PC-3 (cell line): ENCODE measurements at places on chromosomes 7 and 10.

DNA sequence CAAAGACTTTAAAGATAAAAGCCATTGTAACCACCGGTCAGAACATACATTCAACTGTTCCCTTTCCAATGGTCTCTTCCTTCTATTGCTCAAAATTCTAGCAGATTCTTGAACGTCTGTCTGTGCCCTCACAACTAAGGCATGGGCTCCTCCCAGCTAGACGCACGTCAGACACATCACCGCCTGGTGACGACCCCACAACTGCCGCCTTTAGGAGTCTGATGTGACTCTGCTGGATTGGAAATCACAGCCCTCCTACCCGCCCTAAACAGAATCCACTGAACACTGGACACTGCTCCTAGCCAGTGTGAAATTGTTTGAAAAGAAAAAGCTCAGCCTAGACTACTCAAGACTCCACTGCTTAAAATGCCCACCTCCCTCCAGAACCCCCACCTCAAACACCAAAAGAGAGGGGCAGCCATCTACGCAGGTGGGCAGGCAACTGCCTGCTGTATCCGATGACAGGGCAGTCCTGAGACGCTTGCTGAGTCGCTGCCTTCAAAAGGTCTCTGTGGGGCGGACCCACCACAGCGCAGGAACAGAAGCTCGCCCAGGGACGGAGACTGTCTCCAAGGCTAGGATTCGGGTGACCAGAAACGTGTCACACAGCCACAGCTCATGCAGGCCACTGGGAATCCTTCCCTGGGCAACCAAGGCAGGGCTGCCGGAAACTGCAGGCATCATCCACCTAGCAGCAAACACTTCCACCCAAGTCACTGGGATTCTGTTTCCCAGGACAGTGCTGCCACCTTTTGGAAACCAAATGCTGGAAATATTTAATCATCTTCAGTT, 34.7 kb downstream of the GSDME start:
- no peak overlapping the region for H3K4me3 ChIP-seq
- peak overlapping the region; percentile 43; the same call in 1 of the 2 replicates for H3K27ac ChIP-seq
- peaks cover 12% of the 10 kb centered on the region for H3K4me1 ChIP-seq
- no peaks in the 10 kb centered on the region for H3K27me3 ChIP-seq

DNA sequence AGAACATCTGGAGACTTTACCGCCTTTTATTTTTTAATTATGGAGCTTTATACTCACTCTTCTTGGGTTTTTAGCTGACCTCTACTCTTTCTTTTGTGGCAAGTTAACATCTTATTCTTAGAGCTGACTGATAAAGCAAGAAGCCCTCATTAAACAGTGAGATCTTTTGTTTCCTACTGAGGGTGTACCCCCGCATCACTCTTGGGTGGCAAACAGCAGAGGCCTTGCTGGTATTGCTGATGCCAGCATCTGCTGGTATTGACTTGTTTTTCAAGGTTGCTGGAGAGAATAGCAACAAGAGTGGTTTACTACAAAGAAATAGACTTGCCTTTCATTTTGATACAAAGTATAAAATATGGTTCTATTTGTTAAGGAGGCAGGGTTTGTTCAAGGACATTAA, 154.7 kb downstream of the ARID5B start:
- no peaks in the 10 kb centered on the region for H3K27me3 ChIP-seq
- H3K27ac ChIP-seq: no peak overlapping the region

- no peaks in the 10 kb centered on the region for H3K4me1 ChIP-seq
- no peaks in the 10 kb centered on the region for H3K36me3 ChIP-seq
- peaks cover 20% of the 10 kb centered on the region for H3K27me3 ChIP-seq
- H3K4me3 ChIP-seq: no peak overlapping the region
- DNase-seq: no peak
Measured at GRCh38 chr7:121901026-121901425, 28.1 kb downstream of the PTPRZ1 start.

DNA sequence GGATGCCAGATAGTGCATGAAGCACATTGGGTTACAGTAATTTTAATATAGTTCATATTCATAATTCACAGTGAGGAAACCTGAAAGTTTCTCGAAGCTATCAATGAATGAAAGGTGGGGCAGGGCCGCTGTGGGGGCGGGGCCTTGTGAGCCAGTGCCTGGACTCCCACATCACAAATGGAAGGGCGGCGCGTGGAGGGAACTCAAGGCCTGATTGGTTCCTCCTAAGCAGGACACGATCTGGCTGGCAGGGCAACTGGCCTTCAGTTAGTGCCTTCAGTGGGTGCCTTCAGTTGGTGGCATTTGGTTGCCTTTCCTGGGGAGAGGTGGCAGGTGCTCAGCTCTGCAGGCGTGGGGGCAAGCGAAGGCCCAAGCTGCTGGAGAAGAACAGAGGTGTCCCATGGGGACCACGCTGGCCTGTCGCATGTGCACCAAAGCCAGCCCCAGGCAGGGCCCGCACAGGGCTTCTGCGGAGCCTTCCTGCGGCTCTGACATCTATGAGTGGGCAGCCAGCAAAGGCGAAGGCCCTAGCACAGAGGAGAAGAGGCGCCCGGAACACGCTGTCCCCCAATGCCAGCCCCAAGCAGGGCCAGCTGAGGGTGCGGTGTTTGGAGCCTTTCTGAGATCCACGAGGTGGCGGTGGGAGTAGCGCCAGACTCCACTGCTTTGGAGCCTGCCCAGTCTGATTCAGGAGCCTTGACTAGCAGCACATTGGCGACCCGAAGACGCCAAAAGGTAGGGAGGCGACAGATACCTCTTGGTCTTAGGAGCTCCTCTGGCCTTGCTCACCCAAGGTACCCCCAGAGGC, 118.0 kb upstream of the PDSS1 start:
- H3K27ac ChIP-seq: no peak overlapping the region
- no peak overlapping the region for H3K4me3 ChIP-seq
- DNase-seq: no peak
- no peaks in the 10 kb centered on the region for H3K36me3 ChIP-seq
- no peaks in the 10 kb centered on the region for H3K4me1 ChIP-seq

- no peak overlapping the region for H3K4me3 ChIP-seq
- H3K4me1 ChIP-seq: no peaks in the 10 kb centered on the region
- no peak for DNase-seq
- H3K27ac ChIP-seq: no peak overlapping the region
- no peaks in the 10 kb centered on the region for H3K36me3 ChIP-seq
Measured at GRCh38 chr7:49822856-49823255, 49.4 kb downstream of the VWC2 start.

GRCh38 chr7:31758755-31759154, 71.7 kb downstream of the PPP1R17 start:
- DNase-seq: no peak
- no peak overlapping the region for H3K4me3 ChIP-seq
- no peaks in the 10 kb centered on the region for H3K27me3 ChIP-seq
- no peaks in the 10 kb centered on the region for H3K4me1 ChIP-seq
- H3K27ac ChIP-seq: no peak overlapping the region
- no peaks in the 10 kb centered on the region for H3K36me3 ChIP-seq

DNA sequence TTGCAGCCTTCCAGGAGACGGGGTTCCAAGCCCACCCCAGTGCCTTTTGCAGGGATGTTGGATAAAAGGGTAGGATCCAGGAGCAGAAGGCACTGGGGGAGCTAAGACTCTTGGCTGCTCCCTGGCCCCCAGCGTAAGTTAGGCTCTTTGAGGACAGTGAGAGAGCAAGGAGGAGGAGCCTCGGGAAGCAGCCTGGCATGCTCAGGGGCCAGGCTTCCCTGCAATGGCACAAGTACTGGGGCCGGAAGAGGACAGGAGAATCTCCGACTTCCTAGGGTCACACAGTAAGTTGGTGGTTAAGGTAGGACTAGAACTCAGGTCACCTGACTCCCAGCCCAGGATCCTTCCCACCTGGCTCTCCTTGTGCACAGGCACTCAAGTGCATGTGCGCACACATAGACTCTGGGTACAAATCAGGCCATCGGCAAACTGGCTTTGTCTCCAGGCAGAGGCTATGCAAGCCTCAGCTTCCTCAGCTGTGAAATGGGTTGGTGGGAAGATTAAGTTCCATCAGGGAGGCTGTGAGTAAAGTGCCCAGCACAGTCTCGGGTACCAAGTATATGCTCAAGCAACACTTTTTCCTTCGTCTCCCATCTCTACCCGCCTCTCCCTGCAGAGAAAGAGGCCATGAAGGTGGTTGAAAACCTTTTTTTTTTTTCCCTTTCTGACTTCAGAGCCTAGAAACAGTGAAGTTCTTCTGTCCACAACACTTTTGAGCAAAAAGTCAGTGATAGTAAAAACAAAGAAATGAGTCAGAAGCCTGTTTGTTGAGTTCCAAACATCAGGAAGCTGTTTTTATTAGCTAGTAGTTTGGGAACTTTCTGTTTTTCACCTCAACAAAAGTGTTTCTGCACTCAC, 79.1 kb downstream of the NEURL1 start:
- H3K4me1 ChIP-seq: peaks cover 36% of the 10 kb centered on the region
- no peaks in the 10 kb centered on the region for H3K36me3 ChIP-seq
- no peaks in the 10 kb centered on the region for H3K27me3 ChIP-seq
- H3K4me3 ChIP-seq: no peak overlapping the region

GRCh38 chr7:135943134-135943879, 33.9 kb downstream of the MTPN start:
- H3K4me1 ChIP-seq: no peaks in the 10 kb centered on the region
- no peak overlapping the region for H3K4me3 ChIP-seq
- H3K27me3 ChIP-seq: no peaks in the 10 kb centered on the region

DNA sequence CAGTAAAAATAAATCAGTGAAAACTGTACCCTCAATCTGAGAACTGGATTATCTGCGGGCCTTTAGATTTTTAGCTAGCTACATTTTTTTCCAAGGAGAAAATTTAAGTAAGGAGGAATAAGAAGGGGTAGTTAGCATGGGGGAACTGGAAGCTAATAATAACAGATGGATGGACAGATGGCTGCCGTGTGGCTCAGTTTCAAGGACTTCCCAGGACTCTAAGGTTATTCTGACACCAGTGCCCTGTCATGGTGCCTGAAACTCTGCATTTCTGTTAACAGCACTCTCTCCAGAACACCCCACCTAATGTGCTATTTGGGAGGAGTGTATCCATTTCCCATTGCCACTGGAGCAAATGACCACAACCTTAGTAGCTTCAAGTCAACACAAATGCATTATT, 75.7 kb upstream of the PDE1C start:
- no peaks in the 10 kb centered on the region for H3K36me3 ChIP-seq
- DNase-seq: no peak
- H3K27ac ChIP-seq: no peak overlapping the region
- H3K27me3 ChIP-seq: no peaks in the 10 kb centered on the region

DNA sequence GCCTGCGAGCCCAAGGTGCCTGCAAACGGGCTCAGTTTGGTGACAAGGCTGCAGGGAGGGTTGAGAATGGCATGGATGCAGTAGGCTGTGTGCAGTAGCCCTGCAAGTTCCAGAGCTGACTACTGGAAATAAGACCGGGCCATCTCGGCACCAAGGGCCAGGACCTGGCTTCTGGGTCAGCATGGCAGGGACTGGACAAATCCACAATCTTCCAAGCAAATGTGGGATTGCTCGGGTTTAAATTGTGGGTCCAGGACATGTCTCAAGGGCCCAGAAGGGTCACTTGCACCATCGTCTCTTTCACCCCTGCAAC, 78.0 kb downstream of the GPR26 start:
- peaks cover 3% of the 10 kb centered on the region; the same call in 1 of the 2 replicates for H3K27me3 ChIP-seq
- DNase-seq: no peak
- no peaks in the 10 kb centered on the region for H3K4me1 ChIP-seq

- no peak for DNase-seq
- no peak overlapping the region for H3K27ac ChIP-seq
- peaks cover 14% of the 10 kb centered on the region for H3K27me3 ChIP-seq
- H3K4me3 ChIP-seq: no peak overlapping the region
Measured at GRCh38 chr10:133162178-133162909, 2.3 kb downstream of the KNDC1 start.

DNA sequence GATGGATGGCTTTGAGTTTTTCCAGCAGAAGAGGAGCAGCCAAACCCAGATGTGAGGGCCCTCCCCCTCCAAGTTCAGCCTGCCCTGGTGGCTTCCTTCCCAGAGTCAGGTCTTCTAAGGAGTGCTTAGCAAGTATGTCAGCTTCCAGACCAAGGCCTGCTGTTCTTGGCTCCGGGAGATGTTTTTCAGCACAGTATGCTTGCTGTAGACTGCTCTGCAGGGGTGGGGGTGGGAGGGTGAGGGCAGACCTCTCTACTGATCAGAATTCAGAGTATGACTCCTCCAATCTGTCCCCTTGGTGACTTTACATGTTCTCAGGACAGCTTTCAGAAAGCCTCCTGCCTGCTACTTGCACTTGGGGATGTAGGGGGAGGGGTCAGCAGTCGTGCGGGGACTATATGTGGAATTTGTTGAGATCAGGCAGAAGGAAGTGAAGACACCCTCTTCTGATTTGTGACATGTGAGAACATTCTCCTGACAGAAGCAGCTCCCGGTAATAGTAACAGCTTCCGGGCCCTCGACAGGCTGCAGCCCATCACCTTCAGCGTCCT, 516.4 kb upstream of the ZMIZ1 start:
- peaks cover 17% of the 10 kb centered on the region for H3K27me3 ChIP-seq
- no peaks in the 10 kb centered on the region for H3K36me3 ChIP-seq
- no peak overlapping the region for H3K4me3 ChIP-seq
- DNase-seq: no peak

DNA sequence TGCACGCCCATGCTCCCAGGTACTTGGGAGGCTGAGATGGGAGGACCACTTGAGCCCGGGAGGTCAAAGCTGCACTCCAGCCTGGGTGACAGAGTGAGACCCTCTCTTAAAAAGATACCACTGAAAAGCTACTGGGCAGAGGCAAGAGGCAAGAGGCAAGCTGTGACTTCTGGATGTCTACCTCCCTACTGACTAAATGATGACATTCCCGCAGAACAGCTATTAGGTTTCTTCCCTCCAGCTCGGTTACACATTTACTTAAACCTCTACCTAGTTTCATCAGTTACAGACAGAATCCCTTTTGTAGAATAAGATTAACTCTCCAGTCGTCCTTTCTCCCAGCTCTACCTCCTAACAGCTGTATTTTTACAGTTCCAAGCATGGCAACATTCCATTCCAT, 21.2 kb downstream of the RHEB start:
- DNase-seq: no peak
- H3K4me3 ChIP-seq: no peak overlapping the region
- H3K27ac ChIP-seq: no peak overlapping the region
- no peaks in the 10 kb centered on the region for H3K27me3 ChIP-seq
- H3K36me3 ChIP-seq: peaks cover 3% of the 10 kb centered on the region; the same call in 1 of the 2 replicates
